ENCODE measurements at places on chromosomes 12 and 14. TPM values are rescaled to one million over a fixed set of nuclear protein-coding genes. Genes with fewer than 3 reads are reported as not detected.
A peak's percentile ranks its signal among the peaks of the same experiment; 100 is the strongest.

The FITM1 gene
- not detected for total RNA-seq

DNA sequence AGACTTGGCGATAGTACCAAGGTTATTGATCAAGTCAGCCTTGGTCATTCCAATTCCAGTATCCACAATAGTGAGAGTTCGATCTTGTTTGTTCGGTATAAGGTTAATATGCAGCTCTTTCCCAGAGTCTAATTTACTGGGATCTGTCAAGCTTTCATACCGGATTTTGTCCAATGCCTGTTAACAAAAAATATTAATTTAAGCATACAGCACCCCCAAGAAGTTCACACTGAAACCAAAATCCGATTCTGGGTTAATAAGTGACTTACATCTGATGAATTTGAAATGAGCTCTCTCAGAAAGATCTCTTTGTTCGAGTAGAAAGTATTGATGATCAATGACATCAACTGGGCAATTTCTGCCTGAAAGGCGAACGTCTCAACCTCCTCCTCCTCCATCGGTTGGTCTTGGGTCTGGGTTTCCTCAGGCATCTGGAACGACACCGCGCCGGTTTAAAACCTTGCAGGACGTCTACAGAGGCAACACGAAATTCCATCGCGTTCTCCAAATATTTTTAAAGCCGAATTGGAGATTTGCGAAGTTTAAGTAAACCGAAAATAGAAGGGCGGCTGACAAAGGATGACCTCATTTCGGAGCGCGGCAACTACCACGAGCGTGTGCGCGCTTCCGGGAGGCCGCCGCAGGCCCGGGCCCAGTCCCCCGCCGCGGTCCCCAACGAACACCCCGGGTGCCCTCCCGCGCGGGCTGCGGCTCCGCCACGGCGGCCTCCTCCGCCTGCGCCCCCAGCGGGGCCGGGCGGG, 716 bp downstream of the HSP90AA1 start:
- peak; percentile 56 for DNase-seq
- peak overlapping the region; percentile 96 for H3K4me3 ChIP-seq
- peaks cover 13% of the 10 kb centered on the region for H3K4me1 ChIP-seq
- H3K27ac ChIP-seq: peak overlapping the region; percentile 100
- no peaks in the 10 kb centered on the region for H3K36me3 ChIP-seq

GRCh38 chr14:99329711-99330315, 57.8 kb upstream of the BCL11B start:
- H3K4me1 ChIP-seq: no peaks in the 10 kb centered on the region
- DNase-seq: peak; percentile 8
- H3K4me3 ChIP-seq: no peak overlapping the region
- H3K27me3 ChIP-seq: no peaks in the 10 kb centered on the region

DNA sequence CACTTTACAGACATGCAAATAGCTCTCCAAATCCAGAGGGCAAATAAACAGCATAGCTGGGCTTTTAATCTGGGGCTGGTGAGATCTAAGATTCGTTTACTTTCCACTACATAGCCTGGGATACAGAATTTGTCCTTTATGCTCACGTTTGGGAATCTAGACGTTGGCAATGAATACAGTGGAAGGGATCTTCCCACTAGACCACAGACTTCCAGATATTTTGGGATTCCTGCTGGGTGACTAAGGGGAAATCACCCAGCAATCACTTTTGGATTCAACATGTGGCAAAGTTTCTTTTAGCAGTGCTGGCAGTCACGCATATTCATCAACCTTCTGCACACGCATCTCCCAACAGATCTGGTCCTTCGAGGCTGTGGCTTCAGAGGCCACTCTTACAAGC, 23.5 kb downstream of the APPL2 start:
- no peaks in the 10 kb centered on the region for H3K36me3 ChIP-seq
- H3K27me3 ChIP-seq: no peaks in the 10 kb centered on the region
- no peak overlapping the region for H3K27ac ChIP-seq

The RBM23 gene
- 105 TPM for total RNA-seq

DNA sequence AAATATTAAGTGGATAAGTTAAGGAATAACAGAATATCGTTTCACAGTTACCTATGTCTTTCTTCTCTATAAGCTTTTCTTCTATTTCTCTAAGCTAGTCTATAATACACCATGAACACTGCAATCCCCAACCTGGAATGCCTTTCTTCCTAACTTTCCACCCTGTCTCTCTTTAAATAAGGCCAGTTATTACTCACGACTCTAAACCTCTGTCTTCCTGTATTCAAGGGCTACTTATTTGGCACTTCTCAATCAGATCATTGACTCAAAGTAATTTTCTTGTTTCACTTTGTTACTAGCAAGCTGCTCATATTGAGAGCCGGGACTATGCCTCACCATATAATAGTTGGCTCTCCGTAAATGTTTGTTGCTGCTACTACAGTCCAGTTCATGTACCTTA, 13.5 kb downstream of the FERMT2 start:
- no peak for DNase-seq
- H3K4me3 ChIP-seq: no peak overlapping the region
- peaks cover 12% of the 10 kb centered on the region for H3K4me1 ChIP-seq
- no peaks in the 10 kb centered on the region for H3K36me3 ChIP-seq
- no peaks in the 10 kb centered on the region for H3K27me3 ChIP-seq

- DNase-seq: no peak
- no peaks in the 10 kb centered on the region for H3K36me3 ChIP-seq
- peaks cover 8% of the 10 kb centered on the region for H3K4me1 ChIP-seq
- H3K27ac ChIP-seq: no peak overlapping the region
Observed at GRCh38 chr14:59272633-59273032, 84.2 kb downstream of the DAAM1 start.

- H3K27me3 ChIP-seq: no peaks in the 10 kb centered on the region
- H3K27ac ChIP-seq: no peak overlapping the region
- DNase-seq: no peak
- no peak overlapping the region for H3K4me3 ChIP-seq
- H3K36me3 ChIP-seq: no peaks in the 10 kb centered on the region
Observed at GRCh38 chr14:53493860-53494259, 340.7 kb upstream of the DDHD1 start.

The DNAI7 gene
- 1.3 TPM for total RNA-seq
